Urinary bladder (tissue), 4 donors: ENCODE measurements at places on chromosomes 4 and X. TPM values are rescaled to one million over a fixed set of nuclear protein-coding genes. Genes with fewer than 3 reads are reported as not detected.

The BRCC3 gene
- total RNA-seq = 16.3 TPM

The HNRNPD gene
- total RNA-seq = 93.1 TPM

The UBE2K gene
- total RNA-seq = 48.3 TPM

The NDNF gene
- 24.5 TPM for total RNA-seq

The VEGFD gene
- 2.6 TPM for total RNA-seq

The DMRTC1 gene
- total RNA-seq = not detected

The ABLIM2 gene
- total RNA-seq = 1.1 TPM

The DKK2 gene
- 27.3 TPM for total RNA-seq

The MMRN1 gene
- 85.7 TPM for total RNA-seq

The PLP2 gene
- total RNA-seq = 18.2 TPM

The CLCN4 gene
- 4.4 TPM for total RNA-seq

The MED14 gene
- 66.7 TPM for total RNA-seq

The GLRA3 gene
- 0.16 TPM for total RNA-seq

The KLKB1 gene
- 1.5 TPM for total RNA-seq

The TAF7L gene
- total RNA-seq = 0.26 TPM

The TADA2B gene
- total RNA-seq = 12.7 TPM

The NRK gene
- 118 TPM for total RNA-seq

The FGF13 gene
- 59.1 TPM for total RNA-seq

The MAGEB1 gene
- not detected for total RNA-seq

The STPG2 gene
- total RNA-seq = 1.0 TPM

The PHKA1 gene
- 3.4 TPM for total RNA-seq

The CENPI gene
- 19.6 TPM for total RNA-seq

The CSAG2 gene
- total RNA-seq = not detected

The HS6ST2 gene
- total RNA-seq = 8.6 TPM

The COL4A6 gene
- 39.0 TPM for total RNA-seq

The VSIG1 gene
- total RNA-seq = 0.37 TPM

The TCEANC gene
- 9.0 TPM for total RNA-seq

The ZBTB33 gene
- total RNA-seq = 28.1 TPM

The VCX gene
- total RNA-seq = not detected

The CXCL3 gene
- total RNA-seq = not detected

The FHDC1 gene
- total RNA-seq = 7.1 TPM

The JADE1 gene
- 17.0 TPM for total RNA-seq

The SUPT20HL1 gene
- total RNA-seq = 0.16 TPM

The NUDT11 gene
- 11.4 TPM for total RNA-seq

The DAPP1 gene
- total RNA-seq = 19.6 TPM
